Midbrain (tissue), 1 donor: ENCODE measurements at places on chromosomes 12 and 14.

DNA sequence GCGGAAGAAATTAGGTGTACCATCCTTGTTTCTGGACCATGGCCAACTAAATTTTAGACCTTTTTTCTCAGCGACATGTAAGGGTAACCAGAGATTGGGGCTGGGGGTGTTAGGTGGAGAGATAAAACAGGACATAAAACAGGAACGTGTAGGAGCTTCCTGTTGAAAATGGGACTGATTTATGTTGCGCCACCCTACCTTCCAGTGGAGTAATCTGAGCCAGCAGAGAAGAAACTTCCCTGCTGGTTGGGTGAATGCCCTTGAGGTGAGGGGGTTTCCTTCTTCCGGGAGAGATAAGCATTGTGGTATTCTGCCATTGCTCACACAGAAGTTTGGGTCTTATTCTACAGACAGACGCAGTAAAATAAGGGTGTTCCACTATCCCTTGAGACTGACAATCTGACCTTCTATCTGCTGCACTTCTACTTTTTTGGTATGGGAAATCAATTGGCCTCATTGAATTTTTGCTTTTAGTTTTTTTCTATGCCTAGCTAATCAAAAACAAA is 417.6 kb downstream of the PCNX1 start:
- no peak for DNase-seq

GRCh38 chr14:32576977-32577376 is 247.9 kb downstream of the AKAP6 start:
- DNase-seq = no peak

GRCh38 chr14:80927083-80927989 is 14.2 kb downstream of the CEP128 start:
- DNase-seq = no peak

GRCh38 chr14:105496831-105497591 is 6.0 kb downstream of the TEDC1 start:
- no peak for DNase-seq

- DNase-seq = no peak
These were observed 332.4 kb upstream of the PRICKLE1 start for GRCh38 chr12:42921741-42922504.

DNA sequence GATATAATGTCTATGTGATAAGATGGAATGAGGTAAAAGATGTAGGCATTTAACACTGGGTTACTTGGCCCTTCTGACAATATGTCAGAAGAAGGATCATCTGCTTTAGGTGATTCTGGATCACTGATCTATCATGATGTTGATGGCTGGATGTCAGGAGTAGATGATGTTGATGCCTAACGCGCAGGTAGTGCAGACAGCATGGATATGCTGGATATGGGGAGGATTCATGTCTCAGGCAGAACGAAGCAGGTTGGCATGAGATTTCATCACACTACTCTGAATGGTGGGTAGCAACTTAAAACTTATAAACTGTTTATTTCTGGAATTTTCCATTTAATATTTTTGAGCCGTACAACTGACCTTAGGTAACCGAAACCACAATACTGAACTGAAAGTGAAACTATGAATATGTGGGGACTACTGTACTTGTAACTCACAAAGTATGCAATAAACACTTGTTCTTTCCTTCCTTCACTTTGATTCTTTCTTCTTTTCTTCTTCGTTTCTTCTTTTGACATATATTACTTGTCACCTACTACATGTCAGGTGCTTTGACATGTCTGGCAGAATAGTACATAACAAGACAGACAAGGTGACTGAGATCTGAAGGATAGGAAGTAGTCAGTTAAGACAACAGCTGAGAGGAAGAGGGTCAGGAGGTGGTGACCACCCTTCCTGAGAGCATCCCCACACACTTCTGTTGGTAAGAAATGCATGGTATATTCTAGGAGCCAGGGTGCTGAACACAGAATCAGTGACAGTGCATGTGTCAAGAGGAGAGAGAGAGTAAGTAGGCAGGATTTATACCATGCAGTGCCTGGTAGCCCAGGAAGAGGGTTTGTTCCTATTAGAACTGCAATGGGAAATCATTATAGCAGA is 238.8 kb downstream of the PPFIA2 start:
- DNase-seq = no peak

DNA sequence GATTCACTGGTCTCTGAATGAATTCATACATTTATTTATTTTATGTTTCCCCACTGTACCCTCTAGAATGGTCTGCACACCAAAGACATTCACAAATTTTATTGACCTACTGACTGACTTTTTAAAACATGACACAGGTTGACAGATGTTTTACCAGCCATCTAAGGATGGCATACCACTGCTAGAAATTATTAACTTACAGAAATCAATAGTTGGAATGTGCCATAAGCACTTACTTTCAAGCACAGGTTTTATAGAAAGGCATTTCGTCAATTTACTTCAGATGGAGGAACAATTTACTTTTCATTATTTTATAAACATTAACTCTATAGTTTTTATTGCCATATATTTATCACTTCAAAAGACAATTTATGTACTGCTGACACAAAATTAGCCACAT is 448.7 kb upstream of the FBXO33 start:
- DNase-seq = no peak

DNA sequence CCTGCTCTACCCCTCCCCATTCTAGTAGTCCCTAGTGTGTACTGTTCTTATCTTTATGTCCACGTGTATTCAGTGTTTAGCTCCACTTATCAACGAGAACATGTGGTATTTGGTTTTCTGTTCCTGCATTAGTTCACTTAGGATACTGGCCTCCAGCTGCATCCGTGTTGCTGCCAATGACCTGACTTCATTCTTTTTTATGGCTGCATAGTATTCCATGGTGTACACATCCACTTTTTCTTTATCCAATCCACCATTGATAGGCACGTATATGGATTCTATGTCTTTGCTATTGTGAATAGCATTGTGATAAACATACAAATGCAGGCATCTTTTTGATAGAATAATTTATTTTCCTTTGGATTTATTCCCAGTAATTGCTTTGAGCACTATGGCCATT is 327.7 kb downstream of the DUSP6 start:
- DNase-seq = no peak

- DNase-seq = peak; percentile 21
These were observed 166.1 kb upstream of the CCND2 start for GRCh38 chr12:4107436-4107878.

DNA sequence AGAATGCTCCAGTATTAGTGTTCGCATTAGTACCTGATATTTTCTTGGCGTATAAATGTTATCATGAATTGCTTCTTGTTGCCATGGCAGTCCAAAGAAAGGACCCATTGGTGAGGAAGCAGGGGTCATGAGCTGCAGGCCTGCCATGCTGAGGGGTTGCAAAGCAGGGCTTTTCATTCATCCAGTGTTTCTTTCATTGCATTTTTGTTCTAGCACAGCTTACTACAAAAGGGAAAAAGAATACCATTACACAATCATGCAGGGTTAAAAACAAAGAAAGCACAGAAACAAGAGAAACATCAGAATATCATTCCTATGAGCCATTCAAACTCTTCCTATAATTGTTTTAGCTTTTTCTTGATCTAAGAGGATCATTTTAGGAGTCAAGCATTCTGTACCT is 24.0 kb downstream of the DICER1 start:
- peak; percentile 61 for DNase-seq

DNA sequence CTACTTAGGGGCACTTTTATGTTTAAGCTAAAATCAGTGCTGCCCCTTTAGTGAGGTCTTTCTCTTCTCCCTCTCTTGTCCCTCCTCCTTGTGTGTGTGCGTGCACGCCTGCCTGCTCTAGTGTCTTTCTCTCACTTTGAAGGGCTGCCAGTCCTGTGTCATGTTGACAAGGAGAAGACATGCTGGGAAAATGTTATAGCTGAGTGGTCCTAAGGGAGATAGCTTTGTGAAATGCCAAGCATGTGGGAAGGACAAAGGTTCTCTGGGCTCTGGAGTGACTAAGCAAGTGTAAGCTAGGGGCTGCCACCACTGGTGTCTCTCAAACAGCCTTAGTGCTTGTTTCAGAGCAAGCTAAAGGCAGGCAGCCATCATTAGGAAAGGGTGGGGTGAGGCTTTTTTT is 108.4 kb downstream of the EMP1 start:
- no peak for DNase-seq

GRCh38 chr14:86892152-86892956 is 1100.6 kb downstream of the GALC start:
- no peak for DNase-seq

DNA sequence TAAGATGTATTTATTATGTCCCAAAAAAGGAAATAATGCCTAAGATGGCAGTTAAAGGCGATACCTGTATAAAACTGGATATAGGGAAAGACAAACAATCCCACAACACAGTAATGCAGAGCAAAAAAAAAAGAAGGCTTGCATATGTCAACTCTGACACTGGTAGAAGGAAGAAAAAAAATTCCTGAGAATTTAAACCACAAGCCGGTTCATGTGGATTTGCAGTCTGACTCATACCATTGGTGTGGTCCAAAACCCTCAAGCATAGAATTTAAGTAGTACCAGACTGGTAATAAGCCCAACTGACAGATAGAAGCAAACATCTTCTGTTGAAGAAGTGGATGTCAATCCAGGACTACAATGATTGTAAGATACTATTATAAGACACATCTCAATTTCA is 7.2 kb downstream of the DNAI7 start:
- no peak for DNase-seq

DNA sequence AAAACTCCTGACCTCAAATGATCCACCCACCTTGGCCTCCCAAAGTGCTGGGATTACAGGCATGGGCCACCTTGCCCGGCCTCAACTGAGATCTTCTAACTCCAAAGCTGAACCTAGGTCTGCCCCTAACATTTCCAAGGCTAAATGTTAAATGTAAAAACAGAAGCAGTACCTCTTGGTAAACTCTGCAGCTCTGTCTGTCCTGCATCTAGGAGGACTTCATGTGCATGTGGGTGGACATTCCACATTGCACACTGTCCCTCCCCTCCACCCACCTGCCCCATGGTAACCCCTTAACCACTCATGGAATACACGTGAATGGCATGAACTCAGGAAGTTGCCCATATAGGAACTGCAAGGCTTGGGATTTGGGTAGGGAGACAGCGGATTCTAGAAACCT is 33.1 kb downstream of the SNX6 start:
- DNase-seq = no peak

DNA sequence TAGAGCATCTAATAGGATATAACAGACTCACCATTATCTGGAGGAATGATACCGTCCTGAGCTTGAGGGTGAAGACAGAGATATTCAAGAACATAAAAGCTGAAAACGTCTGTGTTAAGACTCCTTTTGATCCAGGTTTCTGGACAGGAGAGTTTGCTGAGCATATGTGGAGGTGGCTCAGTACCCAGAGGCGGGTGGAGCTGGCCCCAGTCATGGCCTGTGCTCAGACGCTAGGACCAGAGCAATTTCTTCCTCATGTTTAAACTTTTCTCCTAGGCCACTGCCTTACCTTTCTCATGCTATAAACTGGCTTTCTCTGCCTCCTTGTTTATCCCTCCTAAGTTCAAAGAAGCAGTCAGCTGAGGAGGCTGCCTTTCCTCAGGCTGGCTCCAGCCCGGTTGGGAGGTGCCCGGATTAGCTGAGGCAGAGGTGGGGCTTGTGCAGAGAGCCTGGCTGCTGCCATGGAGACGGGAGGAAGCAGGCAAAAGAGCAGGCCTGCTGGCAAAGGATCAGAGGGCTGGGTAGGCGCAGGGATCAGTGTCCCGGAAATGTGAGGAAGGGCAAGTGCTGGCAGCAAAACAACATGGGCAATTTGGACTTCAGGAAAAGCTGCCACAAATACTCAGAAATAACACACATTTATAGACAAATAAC is 13.7 kb downstream of the COA8 start:
- peak; percentile 67 for DNase-seq

- peak; percentile 38 for DNase-seq
These were observed at the start of gene NFATC4 for GRCh38 chr14:24367514-24368211. Gene NFATC4, plus strand, starts transcription at chr14:24368184. Its CDS starts 157 bp downstream, at chr14:24368341.

- peak; percentile 16 for DNase-seq
These were observed 169.0 kb upstream of the EEA1 start for GRCh38 chr12:93098077-93098476.

GRCh38 chr14:69259168-69259526 is 811 bp upstream of the GALNT16 start:
- DNase-seq = no peak

- no peak for DNase-seq
These were observed 71.7 kb upstream of the PRICKLE1 start for GRCh38 chr12:42660968-42661937.

DNA sequence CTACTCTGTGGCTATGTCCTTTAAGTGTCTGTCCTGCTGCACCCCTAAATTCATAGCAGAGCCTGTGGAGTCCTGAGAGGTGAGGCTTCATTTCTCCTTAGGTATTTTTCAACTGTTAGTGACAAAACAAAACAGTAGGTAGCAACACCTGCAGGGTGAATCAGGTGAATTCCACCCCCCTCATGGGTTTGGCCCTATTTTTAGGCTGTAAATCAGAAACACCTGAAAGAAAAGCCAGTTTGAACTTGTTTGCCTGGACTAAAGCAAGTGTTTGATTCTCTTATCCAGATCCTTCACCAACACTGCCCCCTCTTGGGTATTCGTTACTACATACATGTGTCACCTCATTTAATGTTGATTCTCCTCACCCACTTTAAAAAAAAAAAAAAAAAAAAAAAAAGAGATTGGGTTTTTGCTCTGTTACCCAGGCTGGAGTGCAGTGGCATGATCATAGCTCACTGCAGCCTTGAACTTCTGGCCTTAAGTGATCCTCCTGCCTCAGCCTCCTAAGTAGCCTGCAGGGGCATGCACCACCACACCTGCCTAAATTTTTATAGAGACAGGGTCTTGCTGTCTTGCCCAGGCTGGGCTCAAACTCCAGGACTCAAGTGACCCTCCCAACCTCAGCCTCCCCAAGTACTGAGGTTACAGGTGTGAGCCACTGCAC is 10.3 kb downstream of the TBPL2 start:
- no peak for DNase-seq

DNA sequence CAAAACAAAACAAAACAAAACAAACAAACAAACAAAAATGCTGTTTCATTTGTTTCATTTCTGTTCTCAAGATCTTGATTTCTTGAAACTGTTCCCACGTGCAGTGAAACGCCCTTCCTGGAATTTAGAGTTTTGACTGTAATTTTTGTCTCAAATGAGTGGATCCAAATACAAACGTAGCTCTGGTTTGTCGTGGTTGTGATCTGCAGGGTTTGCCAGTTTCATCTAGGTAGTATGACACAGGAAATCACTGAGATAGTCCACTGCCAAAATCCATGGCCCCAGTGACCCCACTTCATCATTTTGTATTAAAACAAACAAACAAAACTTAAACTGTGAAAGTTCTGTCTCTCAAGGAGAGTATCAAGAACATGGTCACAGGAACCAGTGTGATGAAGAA is 838.6 kb downstream of the BCL11B start:
- DNase-seq = no peak

GRCh38 chr12:9361879-9362326 is 153.7 kb upstream of the PZP start:
- no peak for DNase-seq

- DNase-seq = peak; percentile 51
These were observed 36.4 kb upstream of the AEBP2 start for GRCh38 chr12:19402743-19403431.

GRCh38 chr12:66047411-66048021 is 83.0 kb downstream of the LLPH start:
- no peak for DNase-seq
